ENCODE measurements at places on chromosomes 4 and X.

GRCh38 chr4:118743867-118744266 is 58.7 kb downstream of the METTL14 start:
- no peak for DNase-seq

DNA sequence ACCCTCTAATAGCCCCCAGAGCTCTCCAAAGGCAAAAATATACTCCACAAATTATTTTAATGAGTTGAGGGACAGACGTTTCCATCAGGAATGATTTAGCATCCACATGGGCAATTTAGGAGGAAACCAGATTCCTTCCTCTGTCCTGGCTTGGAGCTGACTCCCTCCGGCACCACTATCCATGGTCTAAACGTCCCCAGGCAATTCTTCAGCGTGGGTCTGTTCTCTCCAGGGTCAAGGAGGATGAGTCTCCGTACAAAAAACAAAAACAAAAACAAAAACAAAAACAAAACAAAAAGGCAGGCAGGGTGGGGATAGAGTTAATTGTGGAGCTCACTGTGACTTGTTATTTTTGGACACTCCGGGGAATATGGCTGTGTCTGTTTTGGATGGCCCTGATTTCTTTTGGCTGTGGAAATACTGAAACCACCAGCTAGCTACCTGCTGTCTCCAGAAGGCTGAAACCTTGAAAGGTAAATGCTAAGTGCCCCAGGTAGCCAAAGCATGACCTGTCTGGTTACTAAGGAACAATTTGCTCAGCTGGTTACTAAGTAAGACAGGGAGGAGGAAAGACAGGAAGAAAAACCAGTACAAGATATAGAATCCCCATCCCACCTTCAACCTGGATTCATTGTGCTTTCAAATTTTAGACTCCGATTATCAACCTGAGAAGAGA is 419.1 kb upstream of the LCORL start:
- no peak for DNase-seq

GRCh38 chr4:124691801-124692200 is 20.7 kb downstream of the ANKRD50 start:
- DNase-seq: no peak

DNA sequence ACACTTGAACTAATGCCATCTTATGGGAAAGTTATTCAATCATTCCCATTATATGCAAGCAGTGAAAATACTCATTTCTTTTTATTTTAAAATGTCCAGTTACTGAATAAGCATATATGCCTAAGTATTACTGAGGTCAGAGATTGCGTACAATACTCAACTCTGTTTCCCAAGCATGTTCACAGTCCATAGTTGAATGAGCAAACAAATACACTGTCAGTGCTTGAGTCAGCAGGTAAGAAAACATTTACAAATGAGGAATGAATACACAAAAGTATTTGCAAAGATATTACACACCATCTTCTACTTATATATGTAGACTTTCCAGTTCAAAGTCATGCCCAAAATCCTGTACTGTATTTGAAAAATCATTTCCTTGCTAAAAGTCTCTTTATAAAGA is 74.1 kb downstream of the TSPAN5 start:
- no peak for DNase-seq

- DNase-seq: no peak
These were observed 1958.7 kb upstream of the IGFBP7 start for GRCh38 chr4:59068722-59069418.

DNA sequence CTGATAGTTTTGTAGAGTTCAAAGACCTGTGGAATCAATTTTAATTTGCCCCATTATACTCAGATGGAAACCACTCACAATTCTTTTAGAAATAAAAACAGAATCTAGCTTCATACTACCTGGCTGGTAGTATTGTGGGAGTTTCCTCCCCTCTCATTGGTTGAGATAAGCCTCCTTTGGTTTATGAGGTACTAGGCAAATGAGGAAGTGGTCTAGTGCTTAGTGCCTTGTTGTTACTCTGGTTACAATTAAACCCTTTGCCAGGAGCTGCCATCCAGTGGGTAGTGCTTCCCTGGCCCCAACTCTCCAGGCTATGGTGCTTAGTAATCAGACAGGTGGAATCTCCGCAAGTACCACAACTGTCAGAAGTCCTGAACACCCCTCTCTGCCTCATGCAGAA is 118.3 kb downstream of the CDKL5 start:
- DNase-seq: no peak

- peak; percentile 15 for DNase-seq
These were observed 67.7 kb downstream of the INPP4B start for GRCh38 chr4:142778430-142778829.

DNA sequence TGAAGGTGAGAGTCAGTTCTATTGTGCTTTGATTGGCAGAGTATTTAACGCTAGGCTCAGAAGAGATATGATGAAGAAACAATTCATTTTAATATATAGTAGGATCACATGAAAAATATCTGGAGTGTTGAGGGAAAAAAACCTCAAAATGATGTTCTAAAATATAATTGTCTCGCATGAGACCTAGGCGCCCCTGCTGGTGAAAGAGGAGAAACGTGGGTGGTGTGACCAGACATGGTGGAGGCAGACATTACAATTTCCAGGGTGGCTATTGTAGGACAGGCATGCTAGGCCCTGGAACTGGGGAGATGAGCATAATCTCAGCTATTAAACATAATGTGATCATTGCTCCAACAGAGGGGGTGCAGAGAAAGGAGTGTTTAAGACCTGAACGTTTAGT is 210.0 kb downstream of the HS3ST1 start:
- no peak for DNase-seq

DNA sequence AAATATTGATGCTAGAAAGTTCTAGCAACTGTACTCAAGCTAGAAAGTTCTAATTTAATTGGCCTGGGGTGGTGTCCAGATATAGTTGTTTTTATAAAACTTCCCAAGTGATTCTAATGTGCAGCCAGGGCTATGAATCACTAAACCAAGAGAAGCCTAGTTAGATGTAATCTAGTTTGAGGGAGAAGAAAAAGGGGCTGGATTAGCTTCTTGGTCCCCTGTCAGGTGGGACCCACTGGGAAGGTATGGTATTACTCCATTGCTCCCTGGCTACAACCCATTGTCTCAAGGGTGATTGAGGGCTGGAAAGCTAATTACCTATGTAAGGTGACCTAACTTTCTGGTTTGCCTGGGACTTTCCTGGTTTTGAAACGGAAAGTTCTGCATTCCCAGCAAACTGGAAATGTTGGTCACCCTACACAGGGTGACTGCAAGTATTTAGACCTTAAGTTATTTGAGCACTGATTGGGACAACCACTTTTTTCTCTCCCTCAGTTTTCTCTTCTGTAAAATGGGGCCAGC is 23.9 kb upstream of the MSN start:
- no peak for DNase-seq

GRCh38 chr4:114386637-114387233 is 211.9 kb upstream of the UGT8 start:
- DNase-seq: no peak

- no peak for DNase-seq
These were observed 62.4 kb downstream of the C4orf50 start for GRCh38 chr4:5955856-5956255.

DNA sequence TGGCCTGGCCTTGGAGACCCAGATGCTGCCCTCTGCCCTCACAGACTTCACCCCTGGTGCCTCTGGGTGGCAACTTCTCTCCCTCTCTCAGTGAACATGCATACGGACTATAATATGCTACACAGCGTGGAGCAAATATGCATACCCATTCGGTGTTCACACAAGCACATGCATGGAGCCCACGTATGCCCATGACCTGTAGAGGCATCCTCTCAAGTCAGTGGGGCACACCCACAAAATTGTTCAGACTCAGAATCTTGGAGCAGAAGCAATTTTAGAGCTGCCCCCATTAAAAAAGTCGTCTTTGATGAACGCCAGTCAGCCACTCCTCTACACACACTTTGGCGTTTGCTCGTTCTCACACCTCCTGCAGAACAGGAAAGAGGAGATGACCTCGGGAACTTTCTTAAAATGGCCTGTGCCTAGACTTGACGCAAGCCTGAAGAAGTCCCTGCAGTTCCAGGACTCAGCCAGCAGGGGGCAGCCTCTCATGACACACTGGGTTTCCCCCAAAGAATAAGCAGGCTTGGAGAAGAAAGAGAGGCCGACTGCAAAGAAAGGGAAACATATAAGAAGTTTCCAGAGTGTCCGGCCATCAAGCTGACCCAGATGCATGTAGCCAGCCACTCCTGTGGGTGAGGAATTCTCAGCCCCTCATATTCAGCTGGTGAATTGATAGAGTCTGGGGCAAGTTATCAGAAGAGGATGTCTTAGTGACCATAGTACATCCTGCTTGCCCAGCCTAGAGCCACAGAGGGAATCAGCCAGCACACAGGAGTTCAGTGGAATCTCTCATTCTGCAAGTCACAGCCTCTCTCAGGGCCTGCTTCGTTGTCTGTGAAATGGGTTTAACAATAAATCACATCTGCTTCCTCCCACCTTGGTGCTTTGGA is 17.3 kb downstream of the APLN start:
- no peak for DNase-seq

DNA sequence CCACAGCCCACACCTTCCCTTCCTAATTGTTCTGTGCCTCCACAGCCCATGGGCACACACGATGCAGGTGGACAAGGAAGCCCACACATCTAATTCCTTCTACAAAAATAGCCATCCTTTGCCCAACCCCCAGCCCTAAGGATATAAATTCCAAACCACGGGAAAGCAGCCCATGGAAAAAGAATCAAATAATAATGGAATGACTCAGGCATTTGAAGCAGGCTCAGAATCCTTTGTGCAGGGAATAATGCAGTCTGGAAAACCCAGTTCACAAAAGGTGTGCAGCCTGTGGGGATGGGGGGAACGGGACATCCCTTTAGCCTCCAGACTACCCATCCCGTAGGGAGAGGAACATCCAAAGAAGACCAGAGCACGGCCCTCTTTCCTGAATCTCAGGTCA is 342.3 kb upstream of the GALNT7 start:
- DNase-seq: no peak

DNA sequence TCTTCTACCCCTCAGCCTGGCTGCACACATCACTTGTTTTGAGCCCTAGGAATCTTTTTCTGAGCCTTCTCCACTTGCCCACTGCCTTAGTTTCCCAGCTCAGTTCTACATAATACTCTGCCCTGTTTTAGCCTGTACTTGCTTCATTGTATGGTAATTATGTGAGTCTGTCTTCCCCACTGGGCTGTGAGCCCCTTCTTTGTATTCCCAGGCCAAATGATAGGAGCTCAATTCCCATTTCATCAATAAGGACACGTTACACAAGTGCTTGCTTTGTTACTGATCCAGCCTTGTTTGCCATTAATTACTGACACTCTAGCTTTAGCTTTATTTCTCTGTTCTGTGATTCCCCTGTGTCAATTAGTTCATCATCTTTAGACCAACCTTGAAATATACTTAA is 28.1 kb downstream of the KIT start:
- DNase-seq: no peak

DNA sequence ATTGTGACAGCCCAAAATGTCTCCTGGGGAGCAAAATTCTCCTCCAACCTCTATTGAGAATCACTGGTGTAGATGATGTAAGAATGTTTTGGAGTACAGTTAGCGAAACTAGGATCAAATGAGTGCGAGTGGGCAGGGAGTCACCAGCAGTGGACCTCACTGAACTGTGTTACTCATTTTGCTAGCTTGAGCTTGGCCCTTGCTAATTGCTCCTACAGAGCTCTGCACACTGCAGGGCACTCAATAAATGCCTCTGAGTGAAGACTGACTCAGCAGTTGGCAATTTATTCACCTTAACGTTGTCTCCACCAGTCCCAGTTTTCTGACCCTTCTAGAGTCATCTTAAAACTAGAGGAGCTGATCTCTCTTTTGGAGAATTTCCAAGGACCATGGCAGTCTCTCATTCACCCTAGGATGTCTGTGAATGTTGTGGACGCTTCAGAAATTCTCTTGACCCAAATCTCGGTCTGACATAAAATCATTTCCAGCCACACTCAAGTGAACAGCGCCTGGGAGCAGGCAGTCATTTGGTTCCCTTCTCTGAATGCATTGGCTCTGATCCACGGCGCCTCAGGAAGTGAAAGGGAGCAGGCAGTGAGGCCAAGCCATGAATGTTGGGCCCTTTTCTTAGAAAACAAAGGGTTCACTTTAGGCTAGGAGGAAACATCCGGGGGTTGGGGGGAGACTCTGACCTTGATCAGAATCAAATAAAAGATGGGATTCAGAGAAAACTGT is 148.1 kb downstream of the NWD2 start:
- DNase-seq: no peak

DNA sequence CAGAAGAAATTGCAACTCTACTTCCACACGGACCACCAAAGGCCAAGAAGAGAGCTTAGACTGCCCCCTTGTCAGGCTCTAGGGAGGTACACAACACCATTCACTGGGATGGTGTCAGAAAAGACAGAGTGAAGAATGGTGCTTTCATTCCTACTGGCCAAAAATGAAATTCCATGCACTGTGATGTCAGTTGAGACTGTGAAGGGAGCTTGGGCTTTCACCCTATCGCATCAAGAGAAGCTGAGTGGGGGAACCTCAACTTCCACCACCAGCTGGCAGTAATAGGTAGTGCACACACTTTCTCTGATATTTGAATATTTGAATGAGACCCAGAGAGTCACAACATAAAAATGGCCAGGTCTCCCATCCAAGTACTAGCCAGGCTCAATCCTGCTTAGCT is 65.9 kb downstream of the ZNF711 start:
- no peak for DNase-seq

DNA sequence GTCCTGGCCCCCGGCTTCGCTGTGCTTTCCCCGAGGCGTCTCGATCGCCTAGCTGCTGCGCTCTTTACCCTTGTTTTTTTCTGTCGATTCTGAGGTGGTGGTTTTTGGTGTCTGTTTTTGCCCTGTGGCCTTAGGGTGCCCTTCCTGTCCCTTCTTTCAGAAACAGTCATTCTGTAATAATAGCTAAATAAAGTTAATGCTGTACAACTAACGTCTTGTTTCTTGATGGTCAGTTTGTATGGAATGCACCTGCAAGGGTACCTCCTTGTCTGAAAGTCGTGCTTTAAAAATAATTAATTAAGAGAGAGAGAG is 686 bp downstream of the FIP1L1 start:
- no peak for DNase-seq

DNA sequence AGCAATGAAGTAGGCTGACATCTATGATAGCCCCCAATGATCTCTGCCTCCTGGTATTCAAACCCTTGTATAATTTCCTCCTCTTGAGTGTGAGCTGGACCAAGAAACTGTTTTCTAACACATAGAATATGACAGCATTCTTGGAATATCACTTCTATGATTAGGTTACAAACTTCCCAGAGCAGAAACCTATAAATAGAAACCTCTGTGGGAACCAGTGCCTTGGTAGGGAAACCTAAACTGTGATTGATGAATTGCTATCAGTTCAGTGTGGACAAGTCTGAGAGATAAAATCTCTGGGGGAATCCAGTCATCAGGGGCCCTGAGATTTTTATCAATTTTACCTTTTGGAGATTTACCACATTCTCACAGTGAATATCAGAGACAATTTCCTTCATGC is 756.5 kb upstream of the AGA start:
- no peak for DNase-seq

GRCh38 chr4:139558235-139559088 is 2.4 kb upstream of the SETD7 start:
- DNase-seq: no peak

GRCh38 chrX:130055899-130056298 is 54.4 kb downstream of the ELF4 start:
- DNase-seq: no peak
